ENCODE measurements at places on chromosomes 1 and 21.

GRCh38 chr1:217311766-217312165 lies 319.1 kb downstream of the GPATCH2 start:
- DNase-seq = no peak

DNA sequence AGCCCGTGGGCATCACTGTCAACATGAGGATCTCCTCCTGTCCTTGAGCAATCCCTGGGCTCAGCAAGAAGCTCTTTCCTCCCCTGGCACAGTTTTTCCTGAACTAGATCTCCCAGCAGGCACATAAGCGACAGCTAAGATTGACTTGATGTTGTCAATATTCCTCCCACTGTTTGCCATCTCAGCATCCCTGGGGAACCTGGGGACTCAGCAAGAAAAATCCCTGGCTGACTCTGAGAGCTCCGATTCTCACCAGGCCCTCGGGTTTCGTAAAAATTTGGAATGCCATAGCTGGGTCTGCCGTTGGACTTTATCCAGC lies 687.2 kb downstream of the MATN1 start:
- no peak for DNase-seq

GRCh38 chr1:185207170-185207569 lies 50.2 kb downstream of the SWT1 start:
- no peak for DNase-seq

DNA sequence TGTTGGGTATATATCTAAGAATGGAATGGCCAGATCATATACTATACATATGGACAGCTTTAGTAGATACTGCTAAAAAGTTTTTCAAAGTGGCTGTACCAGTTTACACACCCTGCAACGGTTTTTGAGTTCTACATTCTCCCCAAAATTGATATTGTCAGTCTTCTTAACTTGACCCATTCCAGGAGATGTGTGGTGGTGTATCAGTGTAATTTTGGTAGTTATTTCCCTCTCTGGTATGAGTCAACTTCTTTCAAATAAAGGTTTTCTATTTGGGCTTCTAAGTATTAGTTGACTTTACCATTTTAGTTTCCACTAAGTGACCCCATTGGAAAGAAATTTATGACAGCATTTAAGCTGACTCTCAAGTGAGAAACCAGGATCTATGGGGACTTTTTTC lies 29.2 kb downstream of the INKA2 start:
- DNase-seq = no peak

DNA sequence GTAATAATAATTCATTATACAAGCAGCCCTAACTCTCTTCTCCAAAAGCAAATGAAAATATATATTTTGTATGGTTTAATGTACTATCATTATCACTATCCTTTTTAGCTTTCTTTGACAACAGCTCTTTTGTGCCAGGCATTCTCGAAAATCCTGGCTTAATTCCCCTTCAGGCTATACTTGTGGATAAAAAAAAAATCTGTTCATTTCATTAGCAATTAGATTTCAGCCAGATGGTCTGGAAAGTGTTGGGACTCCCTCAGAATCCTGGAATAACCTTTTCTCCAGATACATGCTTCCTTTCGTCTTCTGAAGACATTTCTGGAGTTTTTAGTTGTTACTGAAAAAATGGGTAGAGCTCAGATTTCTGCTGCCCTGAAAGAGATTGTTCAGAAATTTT lies 83.4 kb upstream of the PLPPR4 start:
- no peak for DNase-seq

GRCh38 chr1:180544050-180544449 lies 14.7 kb upstream of the OVAAL start:
- no peak for DNase-seq

DNA sequence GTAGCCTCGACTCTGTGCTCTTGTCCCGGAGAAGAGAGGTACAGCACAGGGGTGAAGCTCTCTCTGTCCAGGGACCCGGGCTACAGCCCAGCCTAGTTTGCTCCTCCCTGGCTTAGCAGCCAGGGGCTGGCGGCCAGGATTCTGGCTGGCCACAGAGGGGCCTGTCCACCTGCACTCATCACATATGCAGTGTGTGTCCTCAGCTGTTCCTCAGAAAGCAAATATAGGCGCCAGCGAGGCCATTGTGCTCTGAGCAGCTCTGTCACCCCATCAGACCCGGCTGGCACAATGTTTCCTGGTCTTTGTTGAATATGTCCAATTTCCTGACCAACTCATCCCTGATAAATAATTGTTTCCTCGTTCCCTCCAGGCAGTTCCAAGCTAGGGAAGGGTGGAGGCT lies 28.5 kb downstream of the KCND3 start:
- DNase-seq = peak; percentile 76

GRCh38 chr1:229114315-229114714 lies 156.6 kb upstream of the RAB4A start:
- DNase-seq = peak; percentile 16

DNA sequence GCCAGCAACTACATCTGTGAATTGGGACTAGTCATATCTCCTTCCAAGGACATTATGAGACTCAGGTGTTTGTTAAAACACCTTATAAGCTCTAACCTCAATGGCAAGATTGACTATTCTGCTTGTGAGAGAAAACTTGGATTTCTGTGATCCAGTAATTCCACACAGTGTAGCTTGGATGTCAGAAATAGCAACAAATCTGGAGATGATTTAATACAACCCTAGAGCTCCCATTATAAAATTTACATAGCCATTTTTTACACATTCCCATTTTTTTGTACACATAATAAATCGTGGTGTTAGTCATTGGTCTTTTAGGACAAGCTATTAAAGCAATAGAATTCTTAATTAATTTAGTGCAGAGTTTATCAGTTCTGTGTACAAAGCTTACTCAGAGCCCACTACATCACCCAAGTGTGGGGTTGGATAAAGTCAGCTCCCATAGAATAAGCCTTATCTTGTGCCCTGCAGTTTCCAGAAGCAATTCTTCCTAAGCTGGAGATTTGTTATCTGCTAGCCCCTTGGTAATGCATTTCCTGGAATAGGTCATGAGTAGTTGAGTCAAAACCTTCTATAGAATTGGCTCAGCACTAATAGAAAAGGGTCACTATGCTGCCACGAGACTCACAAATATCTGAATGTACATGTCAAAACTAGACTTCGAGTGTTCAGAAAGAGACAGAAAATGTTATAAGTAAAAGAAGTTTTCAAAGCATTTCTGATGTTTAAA lies 434.0 kb upstream of the RUNX1 start:
- DNase-seq = no peak

DNA sequence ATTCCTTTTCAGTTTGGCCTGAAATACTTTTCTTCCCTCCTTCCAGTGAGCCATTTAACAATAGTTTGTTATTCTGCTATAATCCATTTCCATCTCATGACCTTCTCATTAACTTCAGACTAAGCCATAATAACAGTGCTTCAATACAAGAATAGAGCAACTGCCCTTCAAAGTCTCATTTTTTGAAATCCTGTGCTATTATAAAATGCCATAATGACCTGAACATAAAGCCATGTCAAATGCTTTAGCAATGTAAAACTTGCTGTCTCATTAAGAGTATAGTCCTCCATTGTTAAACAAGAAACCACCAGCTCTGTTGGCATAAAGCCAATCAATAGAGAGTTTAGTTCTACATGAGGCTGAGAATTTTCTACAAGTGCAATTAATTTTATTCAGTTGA lies 9.6 kb upstream of the PIGK start:
- DNase-seq = no peak

- DNase-seq = peak; percentile 68
Measured at GRCh38 chr1:8259498-8260290, 58.2 kb upstream of the SLC45A1 start.

Data from NCI-H2029 (cell line).